Aorta (tissue), 5 donors: ENCODE measurements at places on chromosomes 4 and X. TPM values are rescaled to one million over a fixed set of nuclear protein-coding genes. Genes with fewer than 3 reads are reported as not detected.

CDKL2 gene
- polyA plus RNA-seq = 0.49 TPM

S100G gene
- not detected for polyA plus RNA-seq

MEPE gene
- polyA plus RNA-seq = not detected

HSD17B13 gene
- polyA plus RNA-seq = 0.05 TPM

HEPH gene
- 21.0 TPM for polyA plus RNA-seq

CCDC110 gene
- 5.3 TPM for polyA plus RNA-seq

AKAP4 gene
- not detected for polyA plus RNA-seq

MAGED1 gene
- 26.7 TPM for polyA plus RNA-seq

MAP7D3 gene
- 9.8 TPM for polyA plus RNA-seq

KIAA1210 gene
- polyA plus RNA-seq = not detected

GEMIN8 gene
- polyA plus RNA-seq = 14.3 TPM

AFM gene
- not detected for polyA plus RNA-seq

SPIN2A gene
- polyA plus RNA-seq = 1.2 TPM
